ENCODE measurements at places on chromosomes 3 and 15.

- DNase-seq = no peak
Observed at GRCh38 chr3:158649791-158650190, 5.5 kb downstream of the GFM1 start.

GRCh38 chr15:57827971-57828370 is 121.5 kb downstream of the POLR2M start:
- no peak for DNase-seq

GRCh38 chr3:95134693-95135413 is 1072.0 kb downstream of the NSUN3 start:
- peak; percentile 26 for DNase-seq

- DNase-seq = no peak
Observed at GRCh38 chr3:37694284-37694675, 167.4 kb upstream of the CTDSPL start.
